ENCODE measurements at places on chromosomes 3 and 15.

GRCh38 chr15:97156739-97157265 lies 803.7 kb upstream of the ARRDC4 start:
- DNase-seq, result no peak

DNA sequence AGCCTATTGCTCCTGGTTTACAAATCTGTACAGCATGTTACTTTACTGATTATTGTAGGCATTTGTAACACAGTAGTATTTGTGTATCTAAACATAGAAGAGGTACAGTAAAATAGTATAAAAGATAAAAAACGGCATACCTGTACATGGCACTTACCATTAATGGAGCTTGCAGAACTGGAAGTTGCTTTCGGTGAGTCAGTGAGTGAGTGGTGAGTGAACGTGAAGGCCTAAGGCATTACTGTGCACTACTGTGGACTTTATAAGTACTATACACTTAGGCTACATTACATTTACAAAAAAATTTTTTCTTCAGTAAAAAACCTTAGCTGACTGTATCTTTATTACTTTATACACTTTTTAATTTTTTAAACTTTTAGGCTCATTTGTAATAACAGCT lies 90.9 kb downstream of the RAP2B start:
- DNase-seq, result no peak

DNA sequence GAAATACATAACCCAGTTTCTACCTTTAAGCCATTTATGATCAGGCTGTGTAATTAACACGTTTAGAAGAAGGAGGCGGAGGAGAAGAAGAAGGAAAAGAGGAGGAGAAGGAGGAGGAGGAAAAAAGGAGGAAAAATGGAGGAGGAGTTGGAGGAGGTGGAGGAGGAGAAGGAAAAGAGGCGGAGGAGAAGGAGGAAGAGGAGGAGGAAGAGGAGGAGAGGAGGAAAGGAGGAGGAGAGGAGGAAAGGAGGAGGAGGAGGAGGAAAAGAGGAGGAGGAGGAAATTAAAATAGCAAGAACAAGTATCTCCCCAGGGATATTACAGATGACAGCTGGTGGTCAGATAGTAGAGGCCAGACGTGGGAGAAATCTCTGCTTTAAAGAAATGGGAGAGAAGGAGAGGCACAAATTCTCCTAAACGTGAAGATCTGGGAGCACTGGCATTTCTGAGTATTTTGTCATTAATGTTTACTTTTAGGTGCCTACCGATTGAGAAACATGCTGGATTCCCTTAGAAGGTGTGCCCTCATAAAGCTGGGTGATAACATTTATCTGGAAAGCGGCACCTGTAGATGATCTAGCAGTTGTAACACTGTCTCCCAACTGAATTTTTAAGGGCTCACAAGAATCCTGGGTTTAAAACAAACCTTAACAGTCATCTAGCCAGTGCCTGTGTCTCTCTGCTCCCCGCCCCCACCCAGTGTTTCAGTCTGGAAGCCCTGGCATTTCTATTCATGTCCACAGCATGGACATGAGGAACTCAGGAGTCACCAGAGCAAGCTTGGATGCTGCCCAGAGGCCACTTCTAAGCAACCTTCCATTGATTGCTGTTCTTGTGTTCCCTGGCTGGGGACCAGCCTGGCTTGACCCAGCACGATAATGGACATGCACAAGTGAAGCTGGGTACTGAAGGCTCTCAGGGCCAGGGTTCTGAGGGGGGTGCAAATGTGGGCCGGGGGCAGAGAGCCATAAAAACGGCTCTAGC lies 75.2 kb downstream of the CHRNA7 start:
- DNase-seq, result peak; percentile 37

- no peak for DNase-seq
Measured at GRCh38 chr3:420584-420983, 224.0 kb downstream of the CHL1 start.

GRCh38 chr3:23809294-23809693 lies 3.5 kb downstream of the UBE2E1 start:
- DNase-seq, result no peak

- DNase-seq, result no peak
Measured at GRCh38 chr3:124850212-124850611, 37.0 kb downstream of the ITGB5 start.

DNA sequence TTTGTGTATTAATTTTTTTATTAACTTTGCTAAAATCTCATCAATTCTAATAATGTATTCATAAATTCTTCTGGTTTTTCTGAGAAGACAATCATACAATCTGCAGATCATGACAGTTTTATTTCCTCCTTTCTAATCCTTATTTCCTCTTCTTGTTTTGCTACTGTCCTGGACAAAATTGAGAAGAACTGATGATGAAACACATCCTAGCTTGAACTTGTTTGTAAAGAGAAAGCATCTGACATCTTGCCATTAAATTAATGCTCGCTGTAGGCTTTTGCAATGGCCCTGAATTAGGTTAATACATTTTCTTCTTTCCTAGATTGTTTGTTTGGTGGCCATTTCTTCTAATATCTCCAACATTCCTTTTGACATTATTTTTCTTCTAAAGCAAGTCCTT lies 110.9 kb upstream of the TPM1 start:
- DNase-seq, result no peak

DNA sequence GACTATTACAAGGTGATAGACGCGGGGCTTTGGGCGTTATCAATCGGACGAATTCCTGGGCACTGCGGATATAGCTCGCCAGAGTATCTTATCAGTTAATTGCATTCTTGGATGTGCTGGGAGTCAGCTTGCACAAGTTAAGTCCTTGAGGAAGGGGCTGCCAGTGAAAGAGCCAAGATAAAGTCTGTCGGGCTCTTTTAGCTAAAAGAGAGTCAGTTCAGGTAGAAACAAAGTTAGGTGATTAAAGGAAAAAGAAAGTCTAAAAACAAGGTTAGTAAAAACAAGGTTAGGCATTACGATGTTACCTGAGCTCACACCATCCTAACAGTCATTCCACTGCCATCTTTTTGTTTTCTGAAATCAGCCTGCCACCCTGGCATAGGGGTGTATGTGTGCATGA lies 6.1 kb upstream of the MCF2L2 start:
- no peak for DNase-seq

GRCh38 chr3:119293871-119294695 lies at the start of gene ARHGAP31:
Gene ARHGAP31, plus strand, starts transcription at chr3:119294383. Its CDS starts 522 bp downstream, at chr3:119294905.
- peak; percentile 86 for DNase-seq

- DNase-seq, result no peak
Measured at GRCh38 chr3:154378311-154378710, 51.7 kb downstream of the GPR149 start.

- no peak for DNase-seq
Measured at GRCh38 chr15:37098468-37099318, 1.7 kb downstream of the MEIS2 start.

- no peak for DNase-seq
Measured at GRCh38 chr15:96014939-96015338, 315.6 kb upstream of the NR2F2 start.

GRCh38 chr3:72082186-72082715 lies 297.3 kb upstream of the PROK2 start:
- no peak for DNase-seq

GRCh38 chr15:90895571-90896117 lies 7.5 kb upstream of the MAN2A2 start:
- DNase-seq, result no peak

DNA sequence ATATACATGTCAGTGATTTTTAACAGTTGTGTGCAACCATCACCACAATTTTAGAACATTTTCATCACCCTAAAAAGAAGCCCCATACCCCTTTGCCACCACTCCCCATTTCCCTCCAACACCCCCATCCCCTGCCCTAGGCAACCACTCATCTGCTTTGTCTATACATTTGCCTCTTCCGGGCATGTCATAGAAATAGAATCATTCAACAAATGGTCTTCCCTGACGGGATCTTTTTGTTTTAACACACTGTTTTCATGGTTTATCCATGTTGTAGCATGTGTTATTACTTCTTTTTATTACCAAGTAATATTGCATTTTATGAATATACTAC lies 4.0 kb downstream of the VILL start:
- DNase-seq, result no peak

GRCh38 chr15:91857224-91857585 lies 3.7 kb downstream of the SLCO3A1 start:
- no peak for DNase-seq

- DNase-seq, result peak; percentile 22
Measured at GRCh38 chr3:155745795-155746550, 1.1 kb upstream of the PLCH1 start.

GRCh38 chr15:48177383-48177765 lies 721 bp downstream of the MYEF2 start:
- DNase-seq, result no peak

DNA sequence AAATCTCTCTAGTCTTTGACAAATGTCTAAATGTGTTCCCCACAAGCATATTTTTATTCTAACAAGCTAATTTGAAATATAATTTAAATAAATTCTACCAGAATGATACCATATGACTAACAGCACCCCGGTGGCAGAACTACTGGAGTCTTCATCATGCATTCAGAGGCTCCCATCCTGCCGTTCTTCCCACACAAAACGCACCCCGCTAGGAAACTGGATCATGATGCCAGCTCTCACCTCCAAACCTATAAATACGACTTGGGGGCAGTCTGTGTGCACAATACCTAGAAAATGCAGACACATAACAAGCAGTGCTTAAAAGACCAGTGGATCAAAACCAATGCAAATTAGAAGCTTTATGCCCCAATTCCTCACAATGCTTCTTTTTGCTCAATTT lies 8.5 kb downstream of the HOMER2 start:
- DNase-seq, result no peak

GRCh38 chr3:9887480-9887879 lies 2.9 kb upstream of the JAGN1 start:
- no peak for DNase-seq

DNA sequence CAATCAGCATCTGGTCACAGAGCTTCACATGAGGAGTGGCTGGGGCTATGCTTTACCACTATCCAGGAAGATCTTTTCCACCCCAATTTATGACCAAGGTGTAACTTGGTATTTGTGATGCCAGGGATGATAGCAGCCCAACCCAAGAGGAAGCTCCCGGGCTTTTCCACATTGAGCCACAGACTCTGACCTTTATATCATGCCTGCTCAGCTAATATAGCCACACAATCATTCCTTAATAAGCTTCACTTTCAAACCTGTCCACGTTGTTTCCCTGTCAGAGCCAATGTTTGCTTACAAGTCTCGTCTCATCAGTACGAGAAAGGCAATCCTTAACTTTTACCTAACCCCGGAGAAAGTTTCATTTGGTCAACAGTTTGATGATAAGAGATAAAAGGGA lies 330.9 kb downstream of the SHQ1 start:
- no peak for DNase-seq

GRCh38 chr3:159482994-159483367 lies 505.7 kb upstream of the IL12A start:
- DNase-seq, result no peak

DNA sequence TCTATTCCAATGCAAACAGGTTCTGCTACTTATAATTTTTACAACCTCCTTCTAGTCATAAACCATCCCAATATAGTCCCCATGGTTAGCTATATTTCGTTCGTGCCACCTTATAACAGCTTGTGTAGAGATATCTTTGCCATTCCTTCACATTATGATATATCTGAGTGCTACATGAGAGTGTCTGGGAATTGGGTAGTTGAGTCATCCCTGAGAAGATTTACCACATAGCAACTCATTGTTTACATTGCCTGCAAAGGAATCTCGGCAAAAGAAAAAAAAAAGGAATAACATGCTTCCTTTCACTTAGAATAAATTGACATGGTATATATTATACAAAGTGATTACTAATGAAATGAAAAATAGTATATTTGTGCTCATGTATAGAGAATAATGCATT lies 86.0 kb upstream of the VGLL3 start:
- no peak for DNase-seq

GRCh38 chr3:13512451-13512850 lies 32.3 kb downstream of the HDAC11 start:
- no peak for DNase-seq

DNA sequence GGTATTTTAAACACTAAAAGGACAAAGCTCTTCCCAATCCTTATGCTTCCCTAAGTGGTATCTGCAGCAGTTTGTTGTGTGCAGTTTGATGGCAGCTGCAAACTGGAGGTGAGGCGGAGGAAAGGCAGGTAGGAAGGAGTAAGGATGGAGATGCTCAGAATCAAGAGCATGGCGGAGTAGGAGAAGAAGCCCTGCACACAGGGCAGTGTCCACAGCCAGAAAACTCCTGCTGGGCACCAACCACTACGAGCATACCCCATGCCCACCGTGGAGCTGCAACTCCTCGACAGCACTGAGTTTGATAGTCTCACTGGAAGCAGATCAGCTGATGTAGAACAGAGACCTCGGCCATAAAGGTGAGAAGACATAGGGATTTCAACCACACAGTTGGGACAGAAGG lies 30.3 kb upstream of the ESYT3 start:
- no peak for DNase-seq

GRCh38 chr3:31713816-31714215 lies 181.1 kb downstream of the STT3B start:
- no peak for DNase-seq

GRCh38 chr3:29696311-29696710 lies 415.4 kb downstream of the RBMS3 start:
- no peak for DNase-seq

DNA sequence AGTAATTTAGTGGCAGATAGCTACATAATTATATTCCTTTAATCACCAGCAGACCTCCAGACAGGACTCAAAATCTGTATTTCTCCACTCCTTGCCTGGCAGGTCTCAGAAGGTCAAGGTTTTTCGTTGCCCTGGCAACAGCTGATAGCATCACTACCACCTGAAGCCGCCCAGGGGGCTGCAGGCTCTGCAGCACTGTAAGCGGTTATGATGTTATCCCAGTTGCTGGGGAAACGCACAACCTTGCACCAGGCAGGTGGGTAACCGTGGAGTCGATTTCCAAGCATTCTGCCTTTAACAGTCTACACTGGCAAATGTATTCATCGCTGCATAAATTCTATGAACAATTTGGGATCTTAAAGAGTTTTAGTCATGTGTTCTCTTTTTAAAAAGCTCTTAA lies 756.3 kb downstream of the NTRK3 start:
- DNase-seq, result no peak

GRCh38 chr15:95097361-95097760 lies 866.0 kb downstream of the MCTP2 start:
- no peak for DNase-seq

DNA sequence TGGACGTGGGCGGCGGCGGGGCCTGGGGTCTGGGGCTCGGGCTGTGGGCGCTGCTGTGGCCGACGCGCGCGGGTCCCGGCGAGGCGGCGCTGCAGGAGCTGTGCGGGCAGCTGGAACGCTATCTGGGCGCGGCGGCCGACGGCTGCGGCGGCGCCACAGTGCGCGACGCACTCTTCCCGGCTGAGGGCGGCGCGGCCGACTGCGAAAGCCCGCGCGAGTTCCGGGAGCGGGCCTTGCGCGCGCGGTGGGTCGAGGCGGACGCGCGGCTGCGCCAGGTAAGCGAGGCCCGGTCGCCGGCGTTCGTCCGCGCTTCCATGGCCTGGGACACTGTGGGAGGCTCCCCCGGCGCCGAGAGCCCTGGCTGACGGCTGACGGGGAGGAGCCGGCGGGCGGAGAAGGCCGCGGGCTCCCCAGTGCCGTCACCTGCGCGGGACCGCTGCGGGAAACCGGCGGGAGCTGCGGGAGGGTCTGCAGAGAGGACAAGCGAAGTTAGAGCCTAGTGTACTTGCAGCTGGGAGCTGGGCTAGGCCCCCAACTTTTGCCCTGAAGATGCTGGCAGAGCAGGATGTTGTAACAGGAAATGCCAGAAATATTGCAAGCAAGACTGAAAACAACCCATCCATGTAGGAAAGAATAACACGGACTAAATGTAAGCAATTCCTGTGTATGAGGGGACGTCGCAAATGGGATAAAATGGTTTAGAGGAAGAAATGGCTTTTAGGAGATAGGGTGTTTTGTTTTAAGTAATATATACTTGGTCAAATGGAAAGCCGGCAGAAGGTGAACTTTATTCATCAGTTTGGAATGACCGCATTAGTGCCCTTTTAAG lies 847 bp downstream of the WHAMM start:
- DNase-seq, result peak; percentile 44

- DNase-seq, result no peak
Measured at GRCh38 chr3:16836505-16837237, 48.1 kb upstream of the PLCL2 start.

Data from left cardiac atrium (tissue), 4 donors.